Hematopoietic multipotent progenitor cell treated with erythropoietin and hydrocortisone succinate and interleukin-3 and kit ligand, for 4 days (in vitro differentiated cells): ENCODE measurements at places on chromosomes 3 and 15.

DNA sequence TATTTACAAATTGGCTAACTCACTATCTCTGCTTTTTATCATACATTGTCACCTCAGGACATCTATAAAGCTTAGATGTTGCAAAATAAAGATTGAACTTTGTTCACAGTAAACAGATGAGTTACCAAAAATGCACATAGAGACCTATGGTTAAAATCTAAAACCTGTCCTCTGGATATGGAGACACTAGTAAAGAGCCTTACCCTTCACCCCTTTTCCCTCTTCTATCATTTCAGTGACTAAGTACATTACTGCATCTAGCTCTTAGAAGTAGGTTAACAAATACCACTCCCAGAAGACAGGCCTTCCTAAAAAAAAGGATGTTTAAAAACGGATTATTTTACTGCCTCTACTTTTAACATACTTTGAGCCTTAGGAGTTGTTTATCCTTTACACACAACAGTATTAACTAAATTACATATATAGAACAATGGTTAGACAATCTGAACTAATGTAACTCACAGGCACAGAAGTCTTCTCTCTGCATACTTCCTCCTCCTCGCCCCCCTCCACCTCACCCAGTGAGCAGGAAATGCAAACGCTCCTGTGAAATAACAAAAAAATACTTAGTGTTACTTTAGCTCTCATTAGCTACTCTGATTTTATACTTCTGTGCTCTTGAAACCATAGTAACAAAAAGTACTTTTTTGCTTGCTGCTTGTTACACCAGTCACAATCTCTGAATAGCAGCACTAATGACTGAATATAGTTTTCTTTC lies 23.3 kb downstream of the IREB2 start:
- no peak for DNase-seq

- DNase-seq: no peak
Observed at GRCh38 chr15:52668133-52668532, 11.1 kb downstream of the ATOSA start.

DNA sequence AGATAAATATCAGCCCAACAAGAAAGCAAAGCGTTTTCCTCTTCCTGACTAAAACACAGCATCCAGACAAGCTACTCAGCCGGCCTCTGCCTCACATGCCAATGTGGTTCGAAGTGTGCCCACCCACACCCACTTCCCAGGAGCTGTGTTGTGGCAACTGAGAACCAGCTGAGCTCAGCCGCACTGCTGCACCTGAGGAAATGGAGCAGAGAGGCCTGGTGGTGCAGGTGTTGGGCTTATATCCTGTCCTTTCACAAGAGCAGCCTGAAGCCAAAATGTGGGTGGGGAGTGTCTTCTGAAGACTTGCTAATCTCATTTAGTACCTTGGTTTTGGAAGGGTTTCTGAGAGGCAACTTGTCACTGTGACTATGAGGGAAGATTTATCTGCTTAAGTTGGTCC lies 23.0 kb upstream of the RETNLB start:
- no peak for DNase-seq

DNA sequence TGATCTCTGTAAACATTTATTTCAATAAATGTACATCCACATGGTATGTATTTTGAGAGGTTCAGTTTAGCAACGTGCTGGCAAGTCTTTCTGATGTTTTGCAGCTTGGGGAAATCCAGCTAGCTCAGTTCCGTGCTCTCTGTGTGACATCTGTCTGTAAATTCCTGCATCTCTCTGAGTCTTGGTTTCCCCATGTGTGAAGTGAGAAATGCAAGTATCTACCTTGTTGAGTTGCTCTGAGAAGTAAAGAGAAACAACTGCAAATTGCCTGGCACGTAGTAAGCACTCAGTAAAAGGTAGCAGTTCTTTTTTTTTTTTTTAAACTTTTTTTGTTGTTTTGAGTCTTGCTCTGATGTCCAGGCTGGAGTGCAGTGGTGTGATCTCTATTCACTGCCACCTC lies 30.2 kb upstream of the MORF4L1 start:
- DNase-seq: no peak

DNA sequence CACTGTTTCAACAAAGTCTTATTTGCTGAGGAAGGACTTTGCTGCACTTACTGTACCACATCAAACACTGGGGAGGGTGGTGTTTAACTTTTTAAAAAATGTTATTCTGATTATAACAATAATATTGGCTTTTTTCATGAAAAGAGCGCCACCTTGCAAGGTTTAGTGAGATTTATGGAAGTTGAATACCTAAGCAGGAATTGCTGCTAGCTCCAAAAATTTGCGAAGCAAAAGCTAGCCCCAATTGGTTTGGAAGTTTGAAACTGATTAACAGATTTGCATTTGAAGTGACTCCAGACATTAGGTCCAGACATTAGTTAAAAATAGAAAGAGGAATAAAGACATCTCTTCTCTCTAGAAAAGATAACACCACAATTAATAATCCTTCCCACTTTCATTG lies 6.7 kb downstream of the ZIC1 start:
- DNase-seq: no peak

GRCh38 chr15:39298271-39298962 lies 282.5 kb upstream of the THBS1 start:
- DNase-seq: no peak

DNA sequence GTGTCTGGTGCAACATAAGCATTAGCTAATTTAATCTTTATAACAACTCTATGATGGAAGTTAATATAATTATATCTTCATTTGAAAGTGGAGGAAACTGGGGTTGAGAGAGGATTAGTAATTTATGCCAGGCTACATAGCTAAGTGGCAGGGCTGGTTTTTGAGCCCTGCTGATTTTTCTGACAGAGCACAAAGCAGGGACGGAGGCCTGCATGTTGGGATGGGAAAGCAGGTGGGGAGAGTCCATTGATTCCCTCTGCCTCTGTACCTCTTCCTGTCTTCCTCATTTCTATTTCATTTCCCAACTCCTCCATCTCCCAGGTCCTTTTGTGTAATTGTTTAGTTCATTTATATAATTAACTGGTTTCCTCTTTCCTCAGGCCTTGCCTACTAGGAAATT lies 251.6 kb upstream of the ZPLD1 start:
- DNase-seq: no peak

GRCh38 chr3:12487336-12487735 lies 3.1 kb downstream of the TSEN2 start:
- DNase-seq: no peak
